ENCODE measurements at places on chromosomes 6 and 20.

GRCh38 chr20:9518576-9519175 is 4.3 kb downstream of the LAMP5 start:
- DNase-seq, result no peak

GRCh38 chr6:167469672-167470071 is 144.8 kb downstream of the TTLL2 start:
- DNase-seq, result no peak

GRCh38 chr20:4607287-4607713 is 114.4 kb upstream of the PRND start:
- DNase-seq, result peak; percentile 62

DNA sequence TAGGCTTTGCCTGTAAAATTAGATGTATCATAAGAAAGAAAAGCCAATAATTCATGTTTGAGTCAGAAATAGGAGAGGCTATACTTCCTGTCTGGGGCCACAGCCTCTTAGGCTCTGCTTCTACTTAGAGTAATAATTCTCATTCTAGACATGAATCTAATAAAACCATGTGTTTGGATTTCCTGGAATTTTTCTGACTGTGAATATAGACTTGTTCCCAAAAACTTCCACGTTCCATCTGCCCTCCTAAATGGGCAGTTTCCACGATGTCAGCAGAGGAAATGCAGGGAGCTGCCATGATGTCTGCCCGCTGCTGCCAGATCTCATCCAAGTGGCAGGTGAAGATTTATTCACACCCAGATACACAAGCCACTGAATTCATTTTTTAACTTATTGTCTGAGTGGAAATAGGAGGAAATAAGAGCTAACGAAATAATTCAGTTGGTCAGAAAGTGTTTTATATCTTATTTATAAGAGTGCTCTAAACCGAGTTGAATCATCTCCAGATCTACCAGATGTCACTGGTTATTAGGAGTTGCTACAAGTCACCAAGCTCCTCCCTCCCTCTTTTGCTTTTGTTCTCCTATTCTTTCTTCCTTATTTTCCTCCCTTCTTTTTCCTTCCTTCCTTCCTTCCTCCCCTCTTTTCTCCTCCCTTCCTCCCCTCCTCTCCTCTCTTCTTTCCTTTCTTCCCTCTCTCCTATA is 69.3 kb downstream of the ALDH8A1 start:
- DNase-seq, result no peak

DNA sequence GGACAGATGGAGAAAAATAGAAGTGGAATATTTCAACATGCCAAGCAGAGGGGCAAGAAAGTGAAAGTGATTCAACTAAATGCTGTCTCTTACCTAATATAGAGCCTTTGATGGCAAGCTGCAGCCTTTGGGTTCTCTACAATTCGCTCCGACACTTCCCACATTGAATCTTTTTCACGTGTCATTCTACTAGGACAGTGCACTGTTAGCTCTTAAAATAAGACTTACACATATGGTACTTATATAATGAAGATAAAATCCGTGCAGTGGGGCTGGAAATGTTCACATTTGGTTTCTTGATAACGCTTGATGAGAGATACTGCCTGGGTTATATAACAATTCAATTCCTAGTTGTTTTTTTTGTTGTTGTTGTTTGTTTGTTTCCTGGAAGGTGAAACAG is 502.4 kb downstream of the LMBRD1 start:
- no peak for DNase-seq

DNA sequence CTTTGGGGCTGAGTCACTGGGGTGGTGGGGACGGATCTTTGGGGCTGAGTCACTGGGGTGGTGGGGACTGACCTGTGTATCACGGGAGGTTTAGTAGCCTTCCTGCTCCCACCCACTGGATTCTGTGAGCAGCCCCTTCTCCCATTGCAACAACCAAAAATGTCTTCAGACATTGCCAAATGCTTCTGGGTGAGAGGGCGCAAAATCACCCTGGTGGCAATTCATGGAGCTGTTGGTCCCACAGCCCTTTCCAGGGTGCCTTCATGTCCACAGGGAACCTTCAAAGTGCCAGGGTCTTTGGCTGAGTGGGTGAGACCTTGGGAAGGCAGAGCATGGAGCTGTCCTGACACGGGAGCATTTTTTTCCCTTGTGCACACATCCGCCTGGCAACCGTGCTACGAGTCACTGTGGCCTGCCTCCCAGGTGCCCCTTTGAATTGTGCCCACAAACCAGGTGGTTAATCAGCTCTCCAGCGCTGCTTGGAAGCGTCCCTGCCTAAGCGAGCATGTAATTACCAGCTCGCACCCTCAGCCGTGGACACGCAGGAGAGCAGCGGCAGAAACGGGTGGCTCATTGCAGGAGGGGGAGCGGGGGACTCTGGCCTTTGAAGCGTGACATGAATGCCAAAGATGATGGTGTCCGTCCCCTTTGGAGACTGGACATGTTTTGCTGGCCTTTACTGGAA is 27.4 kb upstream of the APCDD1L start:
- no peak for DNase-seq

DNA sequence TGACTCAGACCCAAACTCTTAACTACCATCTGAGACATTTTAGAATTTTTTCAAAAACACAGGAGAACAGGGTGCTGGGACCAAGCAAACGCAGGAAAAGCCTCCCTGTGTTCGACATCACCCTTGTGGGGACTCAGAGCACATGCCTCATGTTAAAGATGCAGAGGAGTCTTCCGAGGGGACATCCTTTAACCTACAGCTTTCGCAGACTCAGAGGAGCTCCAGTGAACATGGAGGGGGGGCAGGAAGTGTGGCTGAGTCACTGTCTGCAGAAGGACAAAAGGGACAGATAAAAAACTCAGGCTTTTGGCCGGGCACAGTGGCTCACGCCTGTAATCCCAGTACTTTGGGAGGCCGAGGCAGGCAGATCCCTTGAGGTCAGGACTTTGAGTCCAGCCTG is 15.1 kb downstream of the BMP7 start:
- DNase-seq, result no peak

DNA sequence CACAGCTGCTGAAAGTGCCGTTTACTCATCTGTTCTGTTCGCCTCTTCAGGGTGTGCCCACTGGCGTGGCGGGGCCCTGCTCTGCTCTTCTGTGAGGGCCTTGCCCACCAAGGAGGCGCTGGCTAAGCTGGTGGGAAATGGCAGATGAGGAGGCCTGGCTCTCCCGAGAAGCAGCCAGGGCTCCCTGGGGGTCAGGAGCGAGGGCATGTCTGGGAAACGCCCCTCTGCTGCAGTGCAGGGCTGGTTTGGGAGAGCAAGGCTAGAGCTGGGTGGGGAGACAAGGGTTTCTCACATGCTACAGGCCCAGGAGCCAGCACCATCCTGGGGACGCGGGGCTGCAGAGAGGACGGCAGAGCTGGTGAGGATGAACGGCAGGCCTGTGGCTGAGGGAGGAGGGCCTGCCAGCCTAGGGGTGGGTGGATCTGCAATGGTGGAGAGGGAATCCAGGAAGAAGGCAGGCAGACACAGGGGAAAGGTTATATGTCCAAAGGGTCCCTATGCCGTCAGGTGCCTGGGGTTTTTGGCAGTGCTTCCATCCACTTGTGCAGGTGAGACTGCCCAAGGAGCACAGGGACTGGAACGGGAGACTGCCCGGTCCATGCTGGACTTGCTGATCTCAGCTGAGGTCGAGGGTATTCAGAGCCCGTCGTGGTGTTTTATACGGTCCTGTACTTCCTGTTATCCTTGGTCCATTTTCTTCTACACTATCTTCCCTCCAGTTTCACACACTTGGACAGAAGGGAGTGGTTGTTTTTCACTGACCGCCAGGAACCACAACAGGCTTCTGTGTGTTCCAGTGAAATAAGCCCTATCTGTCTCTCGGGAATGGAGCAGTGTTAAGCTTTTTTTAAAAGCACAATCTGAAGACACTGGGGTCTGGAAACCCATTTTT is 119.2 kb downstream of the SYCP2 start:
- no peak for DNase-seq

DNA sequence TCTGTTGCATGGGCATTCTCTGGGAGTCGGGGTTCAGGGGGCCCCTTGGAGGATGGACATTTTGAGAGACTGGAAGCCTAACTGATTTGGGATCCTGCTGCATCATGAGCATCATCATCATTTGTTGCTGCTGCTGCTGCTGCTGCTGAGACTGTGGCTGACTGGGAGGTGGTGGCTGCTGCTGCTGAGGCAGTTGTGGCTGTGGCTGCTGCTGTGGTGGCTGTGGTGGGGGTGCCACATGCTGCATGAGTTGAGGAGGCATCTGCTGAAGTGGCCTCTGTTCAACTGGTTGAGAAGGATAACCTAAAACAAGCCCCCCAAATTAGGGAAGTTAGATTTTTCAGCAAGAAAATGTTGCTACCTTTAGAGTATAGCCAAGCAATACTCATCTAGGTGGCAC is 38.9 kb downstream of the TP53INP2 start:
- no peak for DNase-seq

GRCh38 chr20:62143081-62143956 is at the start of the genes PSMA7 and SS18L1:
Gene PSMA7, minus strand, starts transcription at chr20:62143394. Its CDS starts 91 bp downstream, at chr20:62143303.
Gene SS18L1, plus strand, starts transcription at chr20:62143769. Its CDS starts 52 bp downstream, at chr20:62143821.
- DNase-seq, result peak; percentile 88

DNA sequence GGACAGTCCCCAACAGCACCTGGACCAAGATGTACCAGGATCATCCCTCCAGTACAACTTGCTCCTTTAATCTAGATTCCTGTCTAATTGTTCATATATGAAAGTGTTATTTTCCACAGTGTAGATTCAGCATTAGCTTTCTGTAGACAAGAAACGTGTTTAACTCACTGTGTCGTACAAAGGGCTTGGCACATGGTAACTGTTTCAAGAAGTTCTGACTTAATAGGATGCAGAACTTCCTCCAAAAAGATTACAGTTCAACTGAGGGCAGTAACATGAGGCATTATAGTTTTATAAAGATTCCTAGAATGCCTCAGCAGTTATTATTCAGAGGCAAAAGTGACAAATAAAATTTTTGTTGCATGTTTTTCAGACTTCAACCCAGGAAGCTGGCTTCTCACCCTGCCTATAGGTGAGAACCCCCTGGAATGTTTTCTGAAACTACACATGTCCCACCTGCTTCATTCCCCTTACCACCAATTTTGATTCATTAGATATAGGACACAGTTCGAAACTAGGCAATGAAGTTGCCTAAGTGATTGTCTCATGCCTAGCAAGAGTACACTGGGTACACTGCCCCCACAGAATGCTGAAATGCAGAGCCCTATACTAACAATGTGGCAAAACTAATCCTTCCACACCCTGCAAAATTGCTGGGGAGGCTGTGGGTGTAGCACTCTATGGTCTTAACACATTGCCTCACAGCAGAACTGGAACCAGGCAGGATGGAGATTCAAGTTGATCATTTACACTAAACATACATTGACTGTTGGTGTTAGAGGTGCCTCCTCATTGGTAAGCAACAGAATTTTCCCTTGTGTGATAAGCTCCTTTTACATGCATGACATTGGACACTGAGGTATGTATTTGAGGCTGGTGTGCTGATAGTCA is 22.6 kb upstream of the SH3BGRL2 start:
- no peak for DNase-seq

GRCh38 chr6:46736906-46737305 is 1.7 kb upstream of the PLA2G7 start:
- DNase-seq, result no peak

GRCh38 chr6:60671369-60671768 is 1614.7 kb downstream of the KHDRBS2 start:
- DNase-seq, result no peak

DNA sequence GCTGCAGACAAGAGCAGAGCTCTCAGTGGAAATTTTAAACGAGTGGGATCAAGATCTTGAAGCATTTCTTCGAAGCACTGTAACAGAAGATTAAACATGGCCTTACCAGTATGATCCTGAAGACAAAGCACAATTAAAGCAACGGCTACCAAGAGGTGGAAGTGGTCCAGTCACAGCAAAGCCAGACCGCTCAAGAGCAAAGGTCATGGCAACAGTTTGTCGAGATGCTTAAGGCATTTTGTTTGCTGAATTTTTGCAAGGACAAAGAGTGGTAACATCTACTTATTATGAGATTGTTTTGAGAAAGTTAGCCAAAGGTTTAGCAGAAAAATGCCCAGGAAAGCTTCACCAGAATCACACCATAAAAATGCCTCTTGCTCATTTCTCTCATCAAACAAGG is 153.4 kb upstream of the CARMIL1 start:
- no peak for DNase-seq

GRCh38 chr20:53643031-53643832 is 49.6 kb upstream of the ZNF217 start:
- peak; percentile 76 for DNase-seq

DNA sequence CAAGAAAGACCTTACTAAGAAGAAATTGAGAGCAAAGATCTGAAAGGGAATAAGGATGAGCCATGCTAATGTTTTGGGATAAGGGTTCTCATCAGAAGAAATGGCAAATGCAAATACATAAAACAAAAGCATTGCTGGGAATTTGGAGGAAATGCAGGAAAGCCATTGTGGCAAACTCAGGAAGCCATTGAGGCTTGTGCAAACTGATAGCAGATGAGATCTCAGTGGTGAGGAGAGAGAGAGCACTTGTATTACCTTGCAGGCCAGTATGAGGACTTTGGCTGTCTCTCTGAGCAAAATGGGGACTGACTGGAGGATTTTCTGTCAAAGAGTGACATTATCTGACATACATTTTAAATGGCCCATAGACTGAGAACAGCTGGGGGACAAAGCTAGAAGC is 103.0 kb downstream of the ADGRB3 start:
- no peak for DNase-seq

DNA sequence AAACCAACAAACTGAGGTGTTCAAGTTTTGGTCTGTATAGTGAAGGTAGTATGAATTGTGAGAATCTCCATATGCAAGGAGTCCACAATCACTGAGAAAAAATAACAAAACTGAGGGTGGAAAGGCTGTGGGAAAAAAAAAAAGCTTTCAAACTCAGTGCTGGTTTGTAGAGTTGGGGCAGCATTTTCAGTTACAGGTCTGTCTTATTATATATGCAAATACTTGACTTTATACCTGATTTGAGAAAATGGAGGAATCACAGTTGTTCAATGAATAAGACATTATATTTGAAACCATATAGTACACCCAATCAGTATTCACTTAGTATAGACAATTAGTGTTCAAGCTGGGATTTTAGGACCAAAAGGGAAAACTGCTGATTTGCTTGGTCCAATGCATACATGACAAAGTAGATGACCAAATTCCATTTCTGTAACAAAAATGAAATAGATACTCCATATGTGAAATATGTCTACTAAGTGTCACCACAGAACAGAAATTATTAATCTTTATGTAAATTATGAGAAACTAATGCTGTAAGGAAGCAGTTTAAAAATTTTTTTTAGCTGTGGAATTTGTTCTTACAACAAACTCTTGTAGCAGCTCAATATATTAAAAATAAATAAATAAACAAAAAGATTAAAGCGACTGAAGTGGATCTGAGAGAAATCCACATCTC is 187.7 kb downstream of the ASCC3 start:
- no peak for DNase-seq

GRCh38 chr20:58360936-58361335 is 28.1 kb upstream of the VAPB start:
- no peak for DNase-seq

GRCh38 chr20:57395111-57395966 is 4.1 kb downstream of the RBM38 start:
- no peak for DNase-seq

DNA sequence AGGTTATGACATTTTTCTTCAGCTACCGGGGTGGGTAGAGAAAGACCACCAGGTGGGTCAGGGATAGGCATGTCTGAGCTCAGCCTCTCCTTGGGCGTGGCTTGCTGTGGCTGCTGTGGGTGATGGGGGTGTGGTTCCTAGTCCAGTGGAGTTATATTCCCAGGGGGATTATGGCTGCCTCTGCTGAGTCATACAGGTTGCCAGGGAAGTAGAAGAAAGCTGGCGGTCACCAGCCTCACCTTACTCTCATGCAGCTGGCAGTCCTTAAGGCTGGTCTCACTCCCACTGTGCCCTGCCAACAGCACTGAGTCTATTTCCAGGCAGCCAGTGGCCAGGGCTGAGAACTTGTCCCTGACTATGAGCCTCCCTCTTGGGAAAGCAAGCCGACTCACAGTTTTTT is 130.0 kb downstream of the SCP2D1 start:
- no peak for DNase-seq

Measured in activated CD4-positive, alpha-beta memory T cell treated with anti-CD3 and anti-CD28 coated beads for 36 hours (primary cell).